Stimulated activated CD4-positive, alpha-beta T cell treated with anti-CD3 and anti-CD28 coated beads, Interleukin-15, amount 100 ng/mL, for 1 hour (primary cell): ENCODE measurements at places on chromosomes 3 and 15.

DNA sequence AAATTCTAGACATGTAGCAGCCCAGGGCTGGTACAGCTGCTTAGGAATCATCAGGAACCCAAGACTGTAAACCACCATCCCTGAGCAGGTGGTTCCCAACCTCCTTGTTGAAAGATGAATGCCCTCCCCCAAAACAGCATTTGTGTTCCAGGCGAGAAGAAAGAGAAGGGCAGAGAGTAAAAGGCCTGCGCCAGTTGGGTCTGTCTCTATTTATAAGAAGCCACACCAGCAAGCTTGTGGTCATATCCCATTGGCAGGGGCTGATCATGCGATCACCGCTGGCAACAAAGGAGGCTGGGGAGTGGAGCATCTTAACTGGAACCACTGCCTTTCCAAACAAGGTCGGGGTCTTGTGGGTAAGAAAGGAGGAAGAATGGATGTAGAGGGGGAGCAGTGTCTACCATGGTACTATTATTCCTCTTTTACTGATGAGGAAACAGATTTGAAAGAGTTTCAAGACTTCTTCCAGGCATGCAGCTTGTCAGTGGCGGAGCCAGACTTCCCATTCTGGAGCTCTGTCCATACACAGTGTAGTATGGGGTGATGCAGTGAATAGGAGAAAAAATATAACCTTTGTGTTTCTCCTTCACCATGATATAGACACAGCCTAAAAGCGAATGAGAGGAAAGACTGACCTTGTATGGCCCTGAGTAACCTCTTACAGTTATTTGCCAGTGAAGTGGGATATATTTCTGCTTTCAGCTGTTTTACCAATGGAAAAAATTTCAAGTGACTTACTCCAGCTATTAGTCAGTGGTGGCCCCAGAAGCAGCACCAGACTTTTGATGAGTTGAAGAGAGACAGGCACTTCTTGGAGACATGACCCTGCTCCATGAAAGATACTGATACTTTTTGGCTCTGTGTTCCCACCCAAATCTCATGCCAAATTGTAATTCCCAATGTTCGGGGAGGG is 222.6 kb downstream of the ABHD5 start:
- DNase-seq, result no peak

- DNase-seq, result no peak
Observed at GRCh38 chr3:30672287-30672735, 65.9 kb downstream of the TGFBR2 start.

- no peak for DNase-seq
Observed at GRCh38 chr3:169271936-169272335, 391.6 kb downstream of the MECOM start.

DNA sequence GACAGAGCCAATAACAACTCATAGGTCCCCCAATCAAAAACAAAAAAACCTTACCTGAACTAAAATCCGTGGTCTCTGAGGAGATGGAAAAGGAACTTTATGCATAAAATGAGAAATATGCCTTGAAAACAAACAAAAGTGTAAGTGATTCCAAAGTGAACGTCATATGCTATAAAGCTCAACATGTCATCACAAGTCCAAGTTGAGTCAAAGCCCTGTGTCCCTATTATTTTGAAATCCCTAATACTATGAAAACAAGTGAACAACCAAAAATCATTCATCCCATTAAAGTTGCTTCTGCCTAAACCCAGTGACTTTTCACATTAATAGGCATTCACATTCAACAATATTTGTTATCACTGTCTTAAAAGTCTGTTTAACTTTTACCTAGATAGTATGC is 59.4 kb downstream of the DENND4A start:
- DNase-seq, result no peak
